ENCODE measurements at places on chromosomes 1 and 21.

DNA sequence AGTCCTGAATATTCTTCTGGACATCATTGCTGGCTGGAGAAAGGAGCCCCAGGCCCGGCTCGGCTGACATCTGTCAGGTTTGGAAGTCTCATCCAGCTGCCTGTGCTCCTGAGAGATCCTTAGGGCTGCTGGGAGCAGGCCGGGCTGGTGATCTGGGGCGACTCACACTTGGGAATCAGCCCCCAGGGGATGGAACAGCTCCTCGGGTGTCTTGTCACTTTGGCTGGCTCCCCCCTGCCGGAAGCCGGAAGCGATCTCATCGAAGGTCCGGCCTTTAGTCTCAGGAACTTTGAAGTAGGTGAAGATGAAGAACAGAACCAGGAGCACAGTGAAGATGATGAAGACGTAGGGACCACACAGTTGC lies 31.8 kb downstream of the SLC2A1 start:
- DNase-seq = no peak

DNA sequence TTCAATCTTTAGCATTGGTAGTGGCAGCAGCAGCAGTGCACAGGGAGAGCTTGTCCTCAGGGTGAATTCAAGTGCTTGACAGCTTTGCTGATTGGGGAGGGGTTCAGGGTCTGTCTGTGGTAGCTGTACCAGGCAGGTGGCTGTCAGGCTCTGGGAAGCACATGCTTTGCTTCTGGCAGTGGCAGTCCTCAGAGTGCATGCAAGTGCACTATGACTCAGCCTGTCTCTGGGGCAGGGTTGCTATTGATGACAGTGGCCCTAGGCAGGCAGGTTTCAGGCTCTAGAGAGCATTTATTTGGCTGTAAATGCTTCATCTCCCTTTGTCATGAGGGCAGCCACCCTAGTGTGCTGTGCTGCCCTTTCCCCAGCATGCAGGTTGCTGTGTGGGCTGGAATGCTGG lies 251.9 kb upstream of the LRRC7 start:
- peak; percentile 88 for DNase-seq

GRCh38 chr1:54305906-54306514 lies 100.2 kb downstream of the SSBP3 start:
- DNase-seq = no peak

DNA sequence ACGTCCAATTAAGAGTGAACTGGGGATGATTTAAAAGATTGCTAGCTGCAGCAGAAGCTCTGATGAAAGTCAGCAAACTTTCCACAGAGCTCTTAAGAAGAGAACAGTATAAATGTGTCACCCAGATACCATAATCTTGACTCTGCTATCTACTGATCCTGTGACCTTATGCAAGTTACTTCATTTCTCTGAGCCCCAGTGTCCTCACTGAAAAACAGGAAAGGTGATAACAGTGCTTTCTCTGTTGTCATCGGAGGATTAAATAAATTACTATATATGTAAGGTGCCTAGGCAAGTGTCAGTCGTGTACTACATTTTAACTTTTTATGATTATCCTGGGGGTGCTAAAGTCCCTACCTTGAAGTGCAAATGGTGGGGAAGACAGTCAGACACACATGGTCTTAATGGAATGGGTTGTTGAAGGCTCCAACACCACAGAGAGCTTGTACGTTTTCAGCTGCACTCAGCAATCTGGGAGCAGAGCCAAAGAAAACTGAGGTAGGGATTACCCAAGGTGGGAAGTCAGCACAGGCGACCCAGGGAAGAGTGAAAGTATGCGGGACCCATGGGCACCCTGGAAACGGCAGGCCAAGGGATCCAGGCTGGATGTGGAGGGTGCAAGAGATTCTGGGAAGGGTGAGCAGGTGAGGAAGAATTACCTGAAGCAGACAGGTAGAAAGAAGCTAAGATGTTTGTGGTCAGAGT lies 82.8 kb downstream of the DTL start:
- DNase-seq = no peak

DNA sequence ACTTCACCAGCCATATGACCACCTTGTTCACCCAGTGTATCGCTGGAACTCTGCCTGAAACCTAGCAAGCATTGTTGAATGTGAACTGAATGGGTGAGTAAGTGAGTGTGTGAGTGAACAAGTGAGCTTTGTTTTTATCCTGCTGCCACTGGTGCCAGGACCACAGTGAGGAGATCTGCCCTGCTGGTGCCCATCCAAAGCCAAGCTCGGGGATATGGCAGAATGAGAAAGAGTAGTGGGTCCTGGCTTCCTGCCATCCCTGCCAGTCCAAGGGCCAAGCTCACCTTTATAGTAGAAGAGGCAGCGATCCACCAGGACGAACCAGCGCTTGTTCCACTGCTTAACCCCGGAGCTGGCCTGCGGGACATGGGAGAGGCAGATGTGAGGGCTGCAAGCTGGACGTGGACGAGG lies 53.4 kb upstream of the GOLT1A start:
- no peak for DNase-seq

DNA sequence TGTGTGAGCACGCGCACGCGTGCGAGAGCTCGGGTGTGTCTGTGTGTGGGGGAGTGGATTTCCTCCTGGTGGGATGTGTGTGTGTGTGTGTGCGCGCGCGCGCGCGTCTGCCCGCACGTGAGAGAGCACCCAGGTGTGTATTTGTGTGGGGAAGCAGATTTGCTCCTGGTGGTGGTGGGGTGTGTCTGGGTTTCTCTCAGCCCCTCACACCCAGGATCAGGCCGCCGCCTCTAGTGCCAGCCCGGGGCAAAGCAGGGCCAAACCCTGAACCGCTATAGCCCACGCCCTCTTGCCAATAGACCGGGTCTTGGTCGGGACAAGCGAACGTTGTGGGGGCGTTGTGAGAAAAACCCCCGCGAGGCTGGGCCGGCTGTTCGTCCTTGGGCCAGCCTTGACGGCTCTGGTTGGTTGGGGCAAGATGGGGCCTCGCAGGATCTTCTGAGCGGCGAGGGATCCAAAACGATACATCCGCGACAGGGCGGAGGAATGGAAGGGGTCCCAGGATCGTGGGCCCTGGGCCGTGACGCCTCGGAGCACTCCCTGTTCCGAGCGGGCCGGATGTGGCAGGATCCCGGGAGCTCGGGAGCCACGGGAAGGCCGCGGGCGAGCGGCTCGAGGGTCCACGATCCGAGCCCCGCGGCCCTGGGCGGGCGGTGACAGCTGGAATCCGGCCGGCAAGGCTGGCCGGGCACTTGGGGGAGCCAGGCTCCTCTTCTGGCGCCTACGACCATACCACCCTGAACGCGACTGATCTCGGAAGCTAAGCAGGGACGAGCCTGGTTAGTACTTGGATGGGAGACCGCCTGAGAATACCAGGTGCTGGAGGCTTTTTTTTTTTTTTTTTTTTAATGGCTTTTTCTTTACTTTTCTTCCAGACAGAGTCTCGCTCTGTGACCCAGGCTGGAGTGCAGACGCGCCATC lies 68.2 kb downstream of the RNF187 start:
- peak; percentile 62 for DNase-seq

DNA sequence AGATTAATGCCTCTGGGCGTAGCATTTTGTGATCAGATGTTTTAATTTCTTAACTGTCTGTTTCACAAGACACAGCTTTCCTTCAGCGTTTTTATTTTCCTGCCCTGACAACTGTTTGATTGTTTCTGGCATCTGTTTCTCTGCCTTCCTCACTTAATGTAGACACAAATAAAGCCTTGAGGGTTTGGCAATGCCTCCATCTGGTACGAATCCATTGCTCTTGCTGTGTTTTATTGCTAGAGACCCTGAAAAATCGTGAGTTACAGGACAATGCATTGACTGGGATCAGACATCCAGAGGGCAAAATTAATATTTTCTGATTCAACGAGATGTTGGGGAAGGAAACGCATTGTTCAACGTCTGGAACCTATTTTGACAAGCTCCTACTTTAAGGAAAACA lies 363.5 kb downstream of the MRPL39 start:
- no peak for DNase-seq

DNA sequence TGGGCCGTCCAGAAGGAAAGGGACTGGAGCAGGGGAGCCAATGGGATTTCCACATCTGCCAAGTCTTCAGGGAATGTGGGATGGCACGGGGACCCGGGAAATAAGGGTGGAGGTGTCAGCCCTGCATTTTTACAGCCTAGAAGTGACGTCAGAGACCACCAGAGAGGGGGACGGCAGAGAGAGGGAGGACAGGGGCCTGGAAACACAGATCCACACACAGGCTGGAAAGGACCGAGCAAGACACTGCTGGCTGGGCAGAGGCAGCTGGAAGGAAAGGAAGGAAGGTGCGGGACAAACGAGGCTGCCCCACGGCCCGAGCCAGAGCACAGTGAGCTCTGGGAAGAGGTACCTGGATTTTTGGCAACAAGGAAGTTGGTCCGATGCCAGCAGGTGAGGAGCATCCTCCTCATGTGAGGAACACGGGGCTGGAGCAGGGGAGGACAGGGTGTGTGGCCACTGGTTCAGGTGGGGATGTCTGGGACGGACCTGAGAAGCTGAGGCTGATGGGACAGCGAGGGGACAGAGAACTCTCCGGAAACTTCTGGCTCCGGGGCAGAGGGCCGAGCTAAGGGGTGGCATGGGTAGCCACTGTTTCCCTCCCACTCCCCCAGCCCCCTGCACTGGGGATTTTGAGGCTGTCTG lies 138.3 kb downstream of the PGBD5 start:
- no peak for DNase-seq

GRCh38 chr1:29713857-29714256 lies 477.5 kb downstream of the PTPRU start:
- DNase-seq = no peak

DNA sequence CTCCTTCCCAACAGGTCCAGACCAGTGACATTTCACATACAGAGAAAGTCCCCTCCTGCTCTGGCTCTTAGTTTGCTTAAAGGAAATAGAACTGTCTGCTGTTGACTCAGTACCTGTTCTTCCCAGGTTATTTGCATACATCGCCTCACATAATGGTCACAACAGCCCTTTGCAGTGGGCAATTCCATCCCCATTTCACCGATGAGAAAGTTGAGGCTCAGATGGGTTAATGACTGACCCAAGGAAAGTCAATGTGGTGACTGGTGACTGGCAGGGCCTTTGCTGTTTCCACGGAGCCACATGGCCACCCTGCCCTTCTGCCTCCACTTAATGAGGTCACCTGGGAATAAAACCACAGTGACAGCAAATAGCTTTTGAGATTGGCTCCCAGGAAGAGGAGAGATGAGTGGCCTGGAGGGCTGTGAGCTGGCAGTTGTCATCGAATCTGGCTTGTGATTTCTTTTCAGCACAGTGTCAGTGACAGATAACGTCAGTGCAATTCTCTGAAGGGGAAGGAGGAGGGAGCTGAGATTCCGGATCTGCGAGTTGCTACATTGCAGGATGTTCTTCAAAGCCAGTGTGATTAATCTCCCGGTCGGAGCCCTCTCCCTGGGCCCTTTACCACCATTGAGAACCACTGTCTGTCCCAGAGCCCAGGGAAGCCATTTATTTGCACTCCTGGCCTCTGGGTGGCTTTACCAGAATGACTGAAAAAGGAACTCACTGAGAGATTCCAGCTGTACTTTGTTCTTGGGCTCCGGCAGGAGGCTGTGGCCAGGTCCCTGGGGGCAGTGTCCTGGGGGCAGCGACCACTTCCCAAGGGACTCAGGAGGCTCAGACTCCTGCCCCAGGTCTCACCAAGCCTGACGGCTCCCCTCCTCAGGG lies 117.2 kb downstream of the CNIH3 start:
- peak; percentile 20 for DNase-seq

DNA sequence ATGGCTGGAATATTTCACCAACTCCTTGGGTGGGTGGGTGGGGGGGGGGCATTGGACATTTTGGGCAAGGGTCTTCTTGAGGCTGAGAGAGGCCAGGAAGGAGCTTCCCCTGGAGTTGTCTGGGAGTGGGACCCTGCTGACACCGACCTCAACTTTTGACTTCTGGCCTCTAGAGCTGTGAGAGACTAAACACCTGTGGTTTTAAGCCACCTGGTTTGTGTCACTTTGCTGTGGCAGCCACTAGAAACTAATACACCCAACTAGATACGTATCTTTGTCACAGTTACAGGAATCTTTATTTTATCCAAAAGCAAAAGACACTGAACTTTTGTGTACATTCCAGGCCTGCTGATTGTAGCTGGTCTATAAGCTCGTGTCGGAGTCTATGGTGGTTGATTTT lies 9.9 kb upstream of the RIPK4 start:
- no peak for DNase-seq

- no peak for DNase-seq
Observed at GRCh38 chr1:116382321-116382720, 9.3 kb downstream of the ATP1A1 start.

DNA sequence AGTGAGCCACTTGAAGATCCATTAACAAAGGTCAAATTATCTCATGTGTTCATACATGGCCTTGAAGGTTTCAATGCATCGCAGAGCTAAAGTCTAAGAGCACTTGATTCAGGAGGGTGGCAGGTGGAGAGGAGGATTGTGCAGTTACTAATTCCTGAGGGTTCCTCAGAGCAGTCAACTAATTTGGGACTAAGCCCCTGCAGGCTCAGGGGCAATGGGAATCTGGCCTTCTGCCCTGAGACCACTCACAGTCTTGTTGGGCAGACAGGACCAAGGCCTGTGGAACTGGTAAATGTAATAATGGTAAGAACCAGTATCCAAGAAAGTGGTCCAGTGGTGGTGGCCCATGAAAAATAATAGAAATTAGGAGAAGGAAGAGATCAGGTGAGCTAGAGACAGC lies 127.4 kb upstream of the HMGB4 start:
- no peak for DNase-seq

- DNase-seq = no peak
Observed at GRCh38 chr1:54967372-54967771, 13.1 kb upstream of the TMEM61 start.

DNA sequence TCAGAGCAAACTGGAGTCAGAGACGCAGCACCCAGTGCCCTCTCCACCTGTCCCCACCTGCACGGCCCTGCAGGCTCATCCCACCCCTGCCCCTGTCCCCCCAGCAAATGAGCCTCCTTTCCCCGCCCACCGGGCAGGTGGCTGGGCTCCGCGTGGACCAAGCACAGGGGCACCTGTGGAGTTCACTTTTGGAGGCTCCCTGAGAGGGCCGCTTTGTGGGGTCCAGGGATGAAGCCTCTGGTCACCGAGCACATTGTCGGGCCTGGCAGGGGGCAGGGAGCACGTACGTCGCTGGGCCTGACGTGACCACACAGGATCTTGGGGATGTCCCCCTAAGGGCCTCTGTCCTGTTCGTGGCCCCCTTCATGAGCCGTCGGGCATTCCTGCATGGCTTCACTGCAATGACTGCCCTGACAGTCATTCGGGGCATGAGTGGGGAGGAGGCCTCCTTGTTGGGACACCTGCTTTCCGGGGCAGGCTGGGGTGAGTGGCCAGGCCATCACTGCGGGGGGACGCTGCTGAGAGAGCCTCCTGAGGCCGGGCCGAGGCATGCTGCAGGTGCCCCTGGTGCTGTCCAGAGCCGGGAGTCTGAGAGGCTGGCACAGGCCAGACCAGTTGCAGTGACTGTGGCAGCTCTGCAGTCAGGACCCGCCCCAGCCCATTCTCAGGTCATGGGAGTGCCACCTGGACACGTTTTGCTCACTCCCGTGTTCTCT lies 19.7 kb downstream of the SLX9 start:
- no peak for DNase-seq

DNA sequence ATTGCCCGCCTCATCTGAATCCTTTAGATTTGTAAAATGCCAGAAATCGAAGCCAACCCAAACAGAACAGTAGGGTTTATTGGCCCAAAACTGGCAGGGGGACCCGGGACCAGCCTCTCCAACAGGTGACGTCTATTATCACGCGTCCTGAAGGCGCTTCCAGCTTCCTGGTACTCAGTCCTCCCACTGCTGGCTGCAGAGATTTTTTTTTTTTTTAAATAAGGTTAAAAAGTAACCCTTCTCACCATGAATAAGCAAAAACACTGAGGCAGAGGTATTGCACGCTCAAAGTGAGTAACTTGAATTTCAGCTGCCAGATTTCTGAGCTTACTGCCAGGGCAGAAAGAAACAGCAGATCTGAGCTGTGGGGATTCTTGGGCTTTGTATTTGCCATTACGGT lies 54.4 kb upstream of the GCLM start:
- DNase-seq = no peak

- DNase-seq = no peak
Observed at GRCh38 chr1:212677573-212677972, 22.1 kb downstream of the BATF3 start.

Data from trophoblast cell (in vitro differentiated cells and primary cell).